Fibroblast of mammary gland (primary cell): ENCODE measurements at places on chromosomes 13 and 19.
A peak's percentile ranks its signal among the peaks of the same experiment; 100 is the strongest.

DNA sequence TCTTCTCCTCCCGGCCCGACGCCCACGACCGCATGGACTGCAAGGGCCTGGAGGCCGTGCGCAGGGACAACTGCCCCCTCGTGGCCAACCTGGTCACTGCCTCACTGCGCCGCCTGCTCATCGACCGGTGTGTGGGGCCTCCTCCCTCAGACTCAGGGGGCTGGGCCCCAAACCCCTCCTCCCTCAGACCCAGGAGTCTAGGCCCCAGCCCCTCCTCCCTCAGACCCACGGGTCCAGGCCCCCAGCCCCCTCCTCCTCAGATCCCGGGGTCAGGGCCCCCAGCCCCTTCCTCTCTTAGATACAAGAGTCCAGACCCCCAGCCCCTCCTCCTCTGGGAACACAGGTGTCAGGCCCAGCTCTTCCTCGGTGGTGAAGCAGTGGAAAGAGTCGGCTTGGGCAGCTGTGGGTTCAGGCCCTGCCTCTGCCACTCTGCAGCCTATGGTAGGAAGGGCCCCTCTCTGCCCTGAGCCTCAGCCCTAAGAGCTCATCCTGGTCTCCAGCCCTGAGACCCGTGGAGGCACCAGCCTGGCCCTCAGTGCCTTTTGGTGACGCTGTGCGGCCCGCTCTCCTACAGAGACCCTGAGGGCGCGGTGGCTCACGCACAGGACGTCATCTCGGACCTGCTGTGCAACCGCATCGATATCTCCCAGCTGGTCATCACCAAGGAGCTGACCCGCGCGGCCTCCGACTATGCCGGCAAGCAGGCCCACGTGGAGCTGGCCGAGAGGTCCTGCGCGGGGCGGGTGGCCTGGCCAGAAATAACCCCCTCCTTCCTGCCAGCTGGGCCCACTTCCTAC is 3.7 kb upstream of the SPIB start:
- peak; percentile 69 for DNase-seq

DNA sequence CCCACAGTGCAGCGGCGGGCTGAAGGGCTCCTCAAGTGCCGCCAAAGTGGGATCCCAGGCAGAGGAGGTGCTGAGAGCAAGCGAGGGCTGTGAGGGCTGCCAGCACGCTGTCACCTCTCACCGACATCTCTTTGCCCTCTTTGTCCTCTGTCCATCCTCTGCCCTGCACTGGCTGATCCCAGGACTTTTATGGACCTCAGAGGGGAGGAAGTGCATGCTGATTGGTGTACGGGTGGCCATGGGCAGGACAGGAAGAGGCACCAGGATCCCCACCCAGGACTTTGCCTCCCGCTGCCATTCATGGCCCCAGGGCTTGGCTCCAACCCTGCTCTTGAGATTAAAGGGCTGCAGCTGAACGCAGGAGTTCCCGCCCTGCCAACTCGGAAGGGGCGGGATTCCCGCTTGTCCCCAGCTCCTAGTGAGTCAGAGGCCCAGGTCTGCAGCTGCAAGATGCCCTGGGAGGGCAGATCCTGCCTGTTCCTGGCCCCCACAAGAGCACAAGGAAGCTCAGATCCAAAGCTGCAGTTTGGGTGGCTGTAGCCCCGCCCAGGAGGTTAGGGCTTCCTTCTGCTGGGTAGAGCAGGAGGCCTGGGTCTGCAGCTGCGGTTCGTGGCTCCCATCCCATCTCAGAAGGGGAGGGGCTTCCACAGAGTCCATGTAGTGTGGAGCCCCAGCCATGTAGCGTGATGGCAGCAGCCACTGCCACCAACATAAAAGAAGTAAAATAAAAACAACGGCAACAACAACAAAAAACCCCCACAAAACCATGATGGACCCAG is 1716.7 kb downstream of the SLITRK1 start:
- no peak for DNase-seq

DNA sequence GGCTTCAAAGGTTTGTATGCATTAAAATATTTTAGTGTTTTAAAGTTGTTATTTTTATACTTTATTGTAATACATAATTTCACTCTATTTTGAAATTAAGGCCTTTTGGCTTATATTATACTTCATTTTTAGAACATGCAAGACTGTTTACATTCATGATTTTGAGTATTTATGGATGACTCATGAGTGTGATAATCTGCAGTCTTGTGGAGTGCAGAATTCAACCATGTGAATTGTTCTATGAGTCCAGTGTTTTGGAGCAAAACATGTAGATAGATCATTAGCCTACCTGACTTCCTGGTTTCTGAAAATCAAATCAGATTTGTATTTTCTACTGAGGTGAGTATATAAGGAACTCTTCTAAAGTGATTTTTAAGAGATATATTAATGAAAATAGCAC is 241.8 kb downstream of the PCCA start:
- DNase-seq: peak; percentile 26

DNA sequence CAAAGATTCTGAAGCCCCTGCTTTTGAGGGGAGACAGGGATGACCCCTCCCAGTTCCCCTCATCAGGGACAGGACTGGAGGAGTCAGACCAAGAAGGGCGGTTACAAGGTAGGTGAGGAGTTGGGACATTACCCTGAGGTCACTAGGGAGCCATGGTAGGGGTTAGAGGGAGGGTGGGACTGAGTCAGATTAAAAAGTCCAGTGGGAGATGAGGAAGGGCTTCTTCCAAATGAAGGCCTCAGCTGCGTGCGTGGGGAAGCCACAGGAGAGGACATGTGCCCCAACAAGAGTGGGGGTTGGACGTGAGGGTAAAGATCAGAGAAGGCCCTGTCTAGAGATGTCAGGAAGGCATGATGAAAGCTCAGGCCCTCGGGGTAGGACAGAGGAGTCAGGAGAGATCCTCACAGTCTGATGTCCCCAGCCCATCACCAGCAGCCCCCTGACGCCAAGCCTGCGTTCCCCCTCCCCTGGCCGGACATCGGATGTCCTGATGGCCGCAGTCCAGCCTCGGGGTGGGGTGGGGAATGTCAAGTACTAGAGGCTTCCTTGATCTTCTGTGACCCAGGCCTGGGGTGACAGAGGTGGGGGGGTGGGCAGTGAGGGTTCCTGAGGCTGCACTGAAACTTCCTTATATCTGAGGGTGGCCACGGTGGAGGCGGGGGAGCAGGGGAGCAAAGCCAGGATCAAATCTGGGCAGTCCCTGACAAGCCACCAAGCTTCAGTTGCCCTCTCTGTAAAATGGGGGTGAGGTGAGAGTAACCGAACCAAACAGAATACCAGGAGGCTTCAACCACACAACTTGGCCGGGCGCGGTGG is 6.5 kb upstream of the MFSD12 start:
- DNase-seq: no peak

GRCh38 chr13:34161931-34162543 is 344.1 kb downstream of the RFC3 start:
- peak; percentile 88 for DNase-seq

DNA sequence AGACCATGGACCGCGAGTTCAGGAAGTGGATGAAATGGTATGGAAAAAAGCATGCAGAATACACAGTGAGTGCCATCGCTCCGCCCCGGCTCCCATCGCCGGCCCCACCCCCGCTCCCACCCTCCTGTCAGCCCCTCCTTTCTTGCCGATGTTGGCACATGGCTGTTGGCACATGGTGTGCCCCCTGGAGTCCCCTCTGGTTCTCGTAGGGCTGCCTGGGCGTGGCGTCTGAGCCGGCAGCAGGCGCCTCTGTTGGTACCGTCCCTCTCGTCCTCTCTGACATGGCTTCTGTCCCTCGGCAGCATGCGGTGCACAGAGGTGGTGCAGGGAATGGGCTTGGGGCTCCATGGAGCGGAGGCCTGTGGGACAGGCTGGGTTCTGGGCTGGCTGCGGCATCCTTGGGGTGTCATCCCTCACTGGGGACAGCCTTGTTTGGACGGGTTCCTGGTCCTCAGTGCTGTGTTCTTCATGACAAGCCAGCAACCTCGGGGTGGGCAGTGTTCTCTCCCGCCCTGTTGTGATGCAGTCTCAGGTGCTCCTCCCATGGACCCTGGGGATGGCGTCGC is 30.9 kb downstream of the DOT1L start:
- no peak for DNase-seq

GRCh38 chr19:32333227-32333626 is 12.2 kb upstream of the ZNF507 start:
- DNase-seq: no peak

- DNase-seq: no peak
Measured at GRCh38 chr19:58579473-58580142, 6.5 kb upstream of the MZF1 start.

DNA sequence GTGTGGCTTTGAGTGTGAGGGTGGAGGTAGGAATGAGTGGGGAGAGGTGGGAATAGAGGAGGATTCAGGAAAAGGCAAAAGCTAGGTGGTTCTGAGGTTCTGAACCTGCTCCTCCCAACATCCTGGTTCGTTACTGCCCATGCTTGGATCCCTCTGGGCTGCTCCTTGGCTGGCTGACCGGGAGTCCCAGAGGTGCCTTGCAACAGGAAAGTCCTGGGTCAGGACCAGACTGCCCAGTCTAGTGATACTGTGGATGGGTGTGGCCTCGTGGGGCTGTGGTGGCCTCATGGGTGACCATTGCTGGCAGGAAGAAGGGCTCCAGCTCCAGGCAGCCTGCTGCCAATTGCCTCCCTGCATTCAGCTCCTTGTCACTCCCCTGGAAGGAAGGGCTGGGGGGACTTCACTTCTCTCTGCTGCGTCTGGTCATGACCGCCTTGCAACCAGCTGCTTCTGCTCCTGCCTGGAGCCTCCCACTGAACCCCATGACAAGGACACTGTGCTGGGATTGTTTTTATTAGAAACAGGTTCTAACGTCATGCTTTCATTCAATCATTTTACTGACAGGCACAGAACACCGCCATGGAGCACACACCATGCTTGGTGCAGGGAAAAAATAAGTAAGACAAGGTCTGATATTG is 61.5 kb upstream of the UBL3 start:
- no peak for DNase-seq

DNA sequence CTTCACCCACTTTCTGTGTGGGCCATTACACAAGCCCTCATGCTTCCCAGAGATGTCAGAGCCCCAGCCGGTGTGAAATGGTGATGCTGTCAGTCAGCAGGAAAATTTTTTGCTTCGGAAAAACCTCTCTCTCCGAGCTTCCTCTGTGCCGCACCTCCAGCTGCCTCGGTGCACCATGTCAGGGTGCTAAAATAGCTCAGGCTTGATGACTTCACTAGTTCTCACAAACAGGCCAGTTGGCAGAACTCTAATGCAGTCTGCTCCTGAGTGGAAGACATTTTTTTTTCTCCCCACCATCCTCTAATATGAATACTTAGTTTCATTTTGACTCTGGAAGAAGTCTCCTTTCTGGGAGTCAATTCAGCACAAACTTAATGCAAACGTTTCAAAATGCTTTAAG is 71.3 kb downstream of the KLF12 start:
- peak; percentile 67 for DNase-seq

DNA sequence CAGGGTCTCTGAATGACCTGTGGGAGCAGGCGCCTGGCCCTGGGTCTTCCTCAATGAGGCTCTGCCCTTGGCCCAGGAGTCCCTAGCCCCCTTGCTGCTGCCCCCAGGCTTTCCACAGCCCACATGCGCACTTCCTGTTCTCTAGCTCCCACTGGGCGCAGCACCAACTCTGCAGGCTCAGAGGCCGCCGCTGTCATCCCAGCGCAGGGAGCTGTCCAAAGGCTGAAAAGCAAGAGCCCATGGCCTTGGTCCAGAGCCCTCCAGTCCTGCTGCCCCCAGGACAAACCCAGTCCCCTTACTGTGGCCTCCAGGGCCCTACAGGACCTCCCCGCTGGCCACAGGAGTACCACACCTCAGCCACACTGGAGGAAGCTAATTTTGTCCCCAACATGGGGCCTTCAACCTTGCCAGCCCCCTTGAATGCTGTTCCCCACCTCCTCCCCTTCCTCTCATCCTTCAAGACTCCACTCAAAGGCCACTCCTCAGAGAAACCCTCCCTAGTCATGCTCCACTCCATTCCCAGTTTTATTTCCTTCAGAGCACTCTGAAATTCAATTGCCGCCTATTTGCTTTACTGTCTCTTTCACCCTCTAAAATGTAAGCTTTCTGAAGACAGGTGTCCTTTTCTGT is 8.0 kb upstream of the POU2F2 start:
- DNase-seq: peak; percentile 61

GRCh38 chr13:88526186-88526852 is 855.1 kb downstream of the SLITRK5 start:
- DNase-seq: no peak

DNA sequence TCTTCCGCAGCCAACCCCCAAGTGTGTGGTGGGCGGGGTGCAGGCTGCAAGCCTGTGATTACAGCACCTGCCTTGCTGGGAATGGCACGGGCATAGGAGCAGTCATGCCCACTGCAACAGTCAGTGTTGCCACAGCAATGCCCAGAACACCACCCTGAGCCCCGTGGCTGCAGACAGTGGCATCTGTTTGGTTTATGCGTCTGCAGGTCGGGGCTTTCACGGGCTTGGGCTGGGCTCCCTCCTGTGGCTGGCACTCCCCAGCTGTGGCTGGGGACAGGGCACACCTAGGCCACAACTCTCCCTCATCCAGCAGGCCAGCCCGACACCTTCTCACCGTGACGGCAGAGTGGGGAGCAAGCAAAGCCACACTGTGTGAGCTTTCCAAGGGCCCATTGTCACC is 115.3 kb upstream of the C1QTNF9B start:
- DNase-seq: no peak

DNA sequence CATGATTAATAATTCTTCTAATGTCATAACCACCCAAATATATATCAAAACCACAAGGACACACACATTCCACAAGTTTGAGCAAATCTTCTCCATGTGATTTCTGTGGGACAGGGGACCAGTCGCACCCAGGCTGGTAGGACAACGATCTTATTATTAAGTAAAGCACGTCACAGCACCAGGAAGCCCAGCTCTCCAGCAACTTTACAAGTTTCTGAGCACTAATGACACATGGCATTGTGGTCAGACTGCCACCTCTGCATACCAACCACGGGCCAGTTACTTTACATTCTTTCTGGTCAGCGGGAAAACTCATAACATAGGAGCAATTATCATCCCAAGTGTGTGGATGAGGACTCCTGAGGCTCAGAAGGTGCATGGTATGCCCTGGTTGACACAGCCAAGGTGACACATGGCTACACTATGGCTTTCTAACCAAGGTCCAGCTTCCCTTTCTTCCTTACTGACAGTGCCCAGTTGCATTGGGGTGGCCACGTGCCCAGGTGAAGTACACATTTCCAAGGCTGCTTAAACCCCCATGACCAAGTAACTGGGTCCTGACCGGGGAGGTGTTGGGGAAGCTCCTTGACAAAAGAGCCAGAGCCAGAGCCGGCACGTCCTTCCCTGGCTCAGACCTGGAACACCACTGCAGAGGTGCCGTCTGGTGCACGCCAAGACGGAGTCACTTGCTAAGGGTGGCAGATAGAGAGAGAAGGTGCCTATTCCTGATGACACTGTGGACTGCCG is 27.4 kb downstream of the LATS2 start:
- DNase-seq: peak; percentile 42

GRCh38 chr19:17348700-17349099 is 11.3 kb downstream of the GTPBP3 start:
- DNase-seq: peak; percentile 67

GRCh38 chr13:27370305-27370872 is 54.0 kb upstream of the GTF3A start:
- no peak for DNase-seq

- DNase-seq: no peak
Measured at GRCh38 chr13:64680739-64681138, 2549.4 kb downstream of the PCDH9 start.

GRCh38 chr19:13104360-13104847 is 1.7 kb upstream of the LYL1 start:
- DNase-seq: no peak
